ENCODE measurements at places on chromosomes 7 and 10. TPM values are rescaled to one million over a fixed set of nuclear protein-coding genes. Genes with fewer than 3 reads are reported as not detected.
A peak's percentile ranks its signal among the peaks of the same experiment; 100 is the strongest.

DNA sequence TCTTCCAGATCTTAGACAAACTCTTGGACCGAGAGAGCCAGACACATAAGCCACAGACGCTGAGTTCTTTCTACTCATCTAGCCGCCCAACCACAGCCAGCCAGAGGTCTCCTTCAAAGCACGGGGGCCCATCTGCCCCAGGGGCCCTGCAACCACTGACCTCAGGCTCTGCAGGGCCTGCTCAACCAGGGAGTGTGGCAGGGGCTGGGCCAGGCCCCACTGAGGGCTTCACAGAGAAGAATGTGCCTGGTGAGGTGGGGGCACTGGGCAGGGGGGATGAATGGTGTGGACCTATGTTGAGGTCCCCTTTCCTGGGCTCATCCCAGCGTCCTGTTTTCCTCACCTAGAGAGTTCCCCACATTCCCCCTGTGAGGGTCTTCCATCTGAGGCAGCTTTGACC is 11.4 kb downstream of the ZSWIM8 start:
- no peak overlapping the region for H3K4me3 ChIP-seq
- no peaks in the 10 kb centered on the region for H3K4me1 ChIP-seq
- DNase-seq, result no peak

Gene CC2D2B
- 1.4 TPM for total RNA-seq

DNA sequence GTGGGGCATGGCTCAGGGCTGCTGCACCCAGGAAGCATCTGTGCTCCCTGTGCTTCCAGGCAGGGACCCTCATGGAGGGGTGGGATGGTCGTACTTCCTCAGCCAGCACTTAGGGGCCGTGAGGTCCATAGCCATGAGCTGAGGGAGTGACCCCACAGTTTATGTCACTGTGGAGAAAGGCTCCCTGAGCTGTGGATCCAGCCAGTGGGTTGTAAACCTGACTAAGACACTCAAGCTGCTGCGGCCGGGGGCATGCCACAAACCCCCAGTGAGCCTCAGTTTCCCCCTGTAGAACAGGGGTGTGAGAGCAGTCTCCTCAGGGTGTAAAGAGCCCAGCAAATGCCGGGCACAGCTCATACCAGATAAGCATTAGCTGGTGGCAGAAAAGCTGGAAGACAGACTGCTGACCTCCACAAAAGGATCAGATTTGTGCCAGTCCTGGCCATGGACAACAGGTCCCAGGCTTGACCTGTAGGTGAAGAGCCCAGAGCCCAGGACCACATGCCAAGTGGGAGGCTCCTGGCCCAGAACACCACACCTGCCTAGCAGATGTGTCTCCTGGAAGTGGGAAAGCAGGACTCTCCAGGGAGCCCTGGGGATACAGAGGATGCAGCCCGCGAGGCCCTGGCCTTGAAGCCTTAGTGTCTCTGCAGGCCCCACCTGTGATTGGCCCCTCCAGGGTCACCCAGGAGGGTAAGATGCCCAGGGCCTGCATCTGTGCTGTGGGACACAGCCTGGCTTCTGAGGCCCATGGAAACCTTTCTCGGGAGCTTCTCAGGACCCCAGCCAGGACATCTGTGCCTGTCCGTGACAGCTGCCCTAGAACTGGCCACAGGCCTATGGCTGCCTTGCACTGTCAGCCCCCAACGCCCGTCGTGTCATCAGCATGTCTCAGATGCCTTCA is 78.1 kb upstream of the RET start:
- H3K27me3 ChIP-seq, result no peaks in the 10 kb centered on the region
- no peaks in the 10 kb centered on the region for H3K4me1 ChIP-seq
- no peak overlapping the region for H3K27ac ChIP-seq
- no peak for DNase-seq
- H3K36me3 ChIP-seq, result no peaks in the 10 kb centered on the region

GRCh38 chr7:133183042-133183794 is 69.7 kb upstream of the EXOC4 start:
- H3K27ac ChIP-seq, result no peak overlapping the region
- no peak for DNase-seq
- no peaks in the 10 kb centered on the region for H3K27me3 ChIP-seq
- no peaks in the 10 kb centered on the region for H3K4me1 ChIP-seq
- no peaks in the 10 kb centered on the region for H3K36me3 ChIP-seq
- H3K4me3 ChIP-seq, result no peak overlapping the region

- H3K4me3 ChIP-seq, result no peak overlapping the region
- peak; percentile 17 for DNase-seq
- no peaks in the 10 kb centered on the region for H3K4me1 ChIP-seq
- no peaks in the 10 kb centered on the region for H3K36me3 ChIP-seq
- no peaks in the 10 kb centered on the region for H3K27me3 ChIP-seq
- H3K27ac ChIP-seq, result peak overlapping the region; percentile 24
These were observed 489.4 kb upstream of the SORCS1 start for GRCh38 chr10:107653832-107654287.

Gene OLAH
- 0.69 TPM for total RNA-seq

Gene GPR26
- not detected for total RNA-seq

Gene DGKI
- total RNA-seq, result 0.12 TPM

DNA sequence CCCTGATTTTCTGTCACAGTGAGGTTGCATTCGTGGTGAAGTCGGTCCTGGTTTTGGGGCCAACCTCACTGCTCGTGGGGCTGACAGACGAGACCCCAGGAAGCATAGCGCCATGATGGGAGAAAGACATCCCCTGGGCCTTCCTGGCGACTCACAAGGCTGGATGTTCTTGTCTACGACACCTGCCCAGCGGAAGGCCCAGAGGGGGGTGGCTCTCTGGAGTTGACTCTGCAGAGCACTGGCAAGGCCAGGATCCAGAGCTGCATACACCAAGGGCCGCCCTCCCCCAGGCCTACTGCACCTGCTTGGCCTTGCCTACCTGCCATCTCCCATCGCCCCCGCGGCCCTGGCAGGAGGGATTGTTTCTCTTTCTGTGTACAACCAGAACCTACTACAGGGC is 608.9 kb downstream of the PTPRN2 start:
- H3K4me1 ChIP-seq, result no peaks in the 10 kb centered on the region
- H3K4me3 ChIP-seq, result no peak overlapping the region
- H3K27me3 ChIP-seq, result no peaks in the 10 kb centered on the region
- no peak for DNase-seq
- no peak overlapping the region for H3K27ac ChIP-seq

Gene PON1
- not detected for total RNA-seq

Gene EBF3
- total RNA-seq, result 1.2 TPM

DNA sequence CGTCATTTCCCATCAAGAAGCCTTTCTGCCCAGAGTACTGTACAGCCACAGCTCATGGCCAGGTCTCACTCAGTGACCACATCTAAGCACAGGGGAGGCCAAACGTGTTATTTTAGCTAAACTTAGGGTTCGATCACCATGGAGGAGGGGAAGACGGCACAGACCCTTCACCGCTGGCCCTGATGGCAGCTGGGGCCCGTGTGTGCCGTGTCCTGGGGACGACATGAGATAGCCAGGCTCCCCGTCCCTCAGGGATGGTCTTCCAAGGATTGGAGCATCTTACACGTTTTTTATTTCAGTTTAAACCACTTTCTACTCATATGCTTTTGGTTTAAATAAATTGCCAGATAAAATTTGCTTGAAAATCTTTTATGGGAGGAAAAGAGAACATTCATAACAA is 512.9 kb downstream of the DNAJB6 start:
- H3K36me3 ChIP-seq, result no peaks in the 10 kb centered on the region
- H3K4me1 ChIP-seq, result no peaks in the 10 kb centered on the region
- H3K4me3 ChIP-seq, result no peak overlapping the region
- DNase-seq, result no peak

Gene ELOVL3
- 0.35 TPM for total RNA-seq

DNA sequence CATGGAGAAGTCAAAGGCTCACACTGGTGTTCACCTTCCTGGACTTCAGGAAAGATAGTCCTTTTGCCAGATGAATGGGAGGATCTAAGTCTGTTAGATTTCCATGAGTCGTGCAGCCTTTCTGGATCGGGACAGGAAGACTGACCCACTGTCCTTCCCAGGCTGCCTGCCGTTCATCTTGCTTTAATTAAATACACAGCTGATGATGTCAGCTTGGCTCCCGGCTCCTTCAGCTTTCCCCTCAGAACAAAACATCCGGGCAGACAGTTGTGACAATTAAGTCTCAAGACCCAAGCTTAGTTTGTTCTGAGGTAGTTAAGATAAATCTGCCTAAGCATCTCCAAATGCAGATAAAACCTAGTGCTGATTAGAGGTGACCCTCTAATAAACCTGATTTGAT is 58.6 kb downstream of the AUTS2 start:
- H3K4me1 ChIP-seq, result no peaks in the 10 kb centered on the region
- no peak overlapping the region for H3K27ac ChIP-seq
- no peak overlapping the region for H3K4me3 ChIP-seq
- no peaks in the 10 kb centered on the region for H3K27me3 ChIP-seq
- DNase-seq, result peak; percentile 61
- no peaks in the 10 kb centered on the region for H3K36me3 ChIP-seq

GRCh38 chr7:28423918-28424514 is 11.7 kb downstream of the CREB5 start:
- no peaks in the 10 kb centered on the region for H3K4me1 ChIP-seq
- DNase-seq, result no peak
- no peak overlapping the region for H3K27ac ChIP-seq
- no peak overlapping the region for H3K4me3 ChIP-seq
- no peaks in the 10 kb centered on the region for H3K27me3 ChIP-seq
- H3K36me3 ChIP-seq, result no peaks in the 10 kb centered on the region

DNA sequence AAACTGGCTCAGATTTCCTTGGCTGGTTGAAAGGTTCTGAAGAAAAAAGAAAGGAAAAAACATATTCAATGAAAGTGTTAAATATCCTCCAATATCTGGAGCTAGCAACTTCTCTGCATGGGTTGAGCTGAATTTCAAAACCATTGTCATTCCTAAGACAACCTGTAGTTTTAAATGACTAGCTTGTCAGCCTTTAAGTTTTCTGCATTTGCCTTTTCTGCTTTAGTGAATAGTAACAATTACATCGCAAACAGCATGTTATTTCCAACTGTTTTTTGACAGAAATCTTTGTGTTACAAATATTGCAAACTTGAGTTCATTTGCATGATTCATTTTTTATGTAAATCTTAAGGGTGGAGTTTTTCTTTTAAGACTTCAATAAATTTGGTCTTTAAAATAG is 852.3 kb upstream of the CELF2 start:
- H3K4me3 ChIP-seq, result no peak overlapping the region
- H3K4me1 ChIP-seq, result no peaks in the 10 kb centered on the region
- DNase-seq, result no peak
- no peak overlapping the region for H3K27ac ChIP-seq

DNA sequence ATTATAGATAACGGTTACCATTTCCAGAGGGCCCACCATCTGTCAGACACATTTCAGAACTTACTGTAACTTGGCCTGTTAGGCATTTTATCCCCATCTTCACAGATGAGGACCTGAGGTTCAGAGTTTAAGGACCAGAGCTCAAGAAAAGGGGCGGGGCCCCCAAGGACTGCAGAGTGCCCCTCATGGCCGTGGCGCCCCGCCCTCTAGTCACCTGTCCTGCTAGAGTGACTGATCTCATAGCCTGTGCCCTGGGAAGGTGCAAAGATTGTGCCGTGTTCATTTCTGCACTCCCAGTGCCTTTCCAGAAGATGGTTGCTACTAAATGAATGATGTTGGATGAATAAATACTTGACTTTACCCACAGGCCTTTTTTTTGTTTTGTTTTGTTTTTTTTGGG is 107.0 kb downstream of the XRCC2 start:
- H3K4me3 ChIP-seq, result no peak overlapping the region
- no peak overlapping the region for H3K27ac ChIP-seq
- no peaks in the 10 kb centered on the region for H3K27me3 ChIP-seq
- H3K36me3 ChIP-seq, result no peaks in the 10 kb centered on the region

Gene ATRNL1
- total RNA-seq, result 108 TPM

Gene TBX20
- 9.4 TPM for total RNA-seq

Gene ODAD2
- 0.35 TPM for total RNA-seq

- H3K36me3 ChIP-seq, result no peaks in the 10 kb centered on the region
- H3K27ac ChIP-seq, result no peak overlapping the region
- H3K4me1 ChIP-seq, result peaks cover 11% of the 10 kb centered on the region
- DNase-seq, result peak; percentile 13
- peaks cover 40% of the 10 kb centered on the region for H3K27me3 ChIP-seq
- H3K4me3 ChIP-seq, result no peak overlapping the region
These were observed 4.5 kb downstream of the GPRIN2 start for GRCh38 chr10:46551701-46552525.

GRCh38 chr10:525565-526315 is 163.7 kb downstream of the DIP2C start:
- H3K36me3 ChIP-seq, result no peaks in the 10 kb centered on the region
- H3K4me1 ChIP-seq, result no peaks in the 10 kb centered on the region
- no peak overlapping the region for H3K27ac ChIP-seq
- no peaks in the 10 kb centered on the region for H3K27me3 ChIP-seq

GRCh38 chr10:63707254-63707910 is 186.2 kb downstream of the REEP3 start:
- no peak for DNase-seq
- peaks cover 16% of the 10 kb centered on the region for H3K4me1 ChIP-seq
- H3K27ac ChIP-seq, result no peak overlapping the region
- H3K27me3 ChIP-seq, result no peaks in the 10 kb centered on the region
- H3K36me3 ChIP-seq, result no peaks in the 10 kb centered on the region

DNA sequence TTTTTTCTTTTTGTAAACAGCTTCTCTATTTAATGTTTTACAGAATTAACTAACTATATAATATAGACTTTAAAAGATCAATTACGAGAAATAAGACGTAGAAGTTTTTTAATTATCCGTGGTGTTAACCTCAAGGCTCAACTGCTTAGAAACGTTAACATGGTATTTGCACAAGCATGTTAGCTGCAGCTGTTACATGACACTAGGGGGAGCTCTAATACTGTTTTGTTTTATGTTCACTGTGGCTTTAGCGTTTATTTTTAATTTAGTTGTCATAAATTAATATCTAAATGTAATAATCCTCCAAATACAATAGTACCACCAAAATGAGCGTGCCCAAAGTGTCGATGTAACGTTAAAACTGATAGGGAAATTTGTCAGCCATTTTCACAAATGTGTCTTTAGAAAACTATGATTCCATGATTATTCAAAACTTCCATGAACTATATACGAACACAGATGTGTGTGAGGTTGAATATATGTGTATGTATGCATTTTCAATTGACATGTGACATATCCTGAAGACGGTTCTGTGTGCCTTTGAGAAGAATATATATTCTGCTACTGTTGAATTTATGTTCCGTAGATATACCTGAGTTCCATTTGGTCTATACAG is 828.8 kb upstream of the MBL2 start:
- no peak for DNase-seq
- no peaks in the 10 kb centered on the region for H3K27me3 ChIP-seq
- H3K4me3 ChIP-seq, result no peak overlapping the region
- no peaks in the 10 kb centered on the region for H3K36me3 ChIP-seq
- H3K27ac ChIP-seq, result no peak overlapping the region

- no peak overlapping the region for H3K27ac ChIP-seq
- no peak overlapping the region for H3K4me3 ChIP-seq
- no peaks in the 10 kb centered on the region for H3K4me1 ChIP-seq
- no peaks in the 10 kb centered on the region for H3K27me3 ChIP-seq
These were observed 15.4 kb downstream of the SEC24C start for GRCh38 chr10:73759512-73760115.
